ENCODE measurements at places on chromosomes 3 and 15.

GRCh38 chr3:139848660-139849059, 86.3 kb upstream of the CLSTN2 start:
- H3K4me3 ChIP-seq = no peak overlapping the region
- H3K4me1 ChIP-seq = no peaks in the 10 kb centered on the region
- no peaks in the 10 kb centered on the region for H3K36me3 ChIP-seq
- H3K27ac ChIP-seq = no peak overlapping the region

DNA sequence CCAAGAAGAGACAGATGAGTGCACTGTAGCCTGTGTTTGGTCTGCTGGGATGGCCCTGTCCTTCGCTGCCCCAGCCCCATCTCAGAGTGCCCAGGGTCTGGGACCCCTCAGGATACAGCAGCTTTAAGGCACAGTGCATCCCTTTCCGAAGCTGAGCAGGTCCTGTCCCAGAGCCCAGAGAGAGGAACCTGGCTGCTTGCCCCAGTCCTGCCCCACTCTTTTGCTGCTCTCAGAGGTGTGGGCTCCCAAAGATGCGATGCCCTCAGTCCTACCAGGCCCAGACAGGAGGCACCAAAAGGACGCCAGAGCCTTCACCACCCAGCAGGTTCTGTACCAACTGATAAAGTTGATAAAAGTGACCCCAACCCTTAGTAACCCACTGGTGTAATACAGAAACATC, 8.2 kb downstream of the PLCD1 start:
- DNase-seq = no peak
- H3K4me3 ChIP-seq = no peak overlapping the region
- peaks cover 11% of the 10 kb centered on the region for H3K4me1 ChIP-seq
- no peak overlapping the region for H3K27ac ChIP-seq
- no peaks in the 10 kb centered on the region for H3K27me3 ChIP-seq

- peak overlapping the region; percentile 31 for H3K27ac ChIP-seq
- peaks cover 3% of the 10 kb centered on the region for H3K4me1 ChIP-seq
- no peaks in the 10 kb centered on the region for H3K27me3 ChIP-seq
Measured at GRCh38 chr3:56135941-56136340, 332.3 kb downstream of the ERC2 start.

GRCh38 chr3:43917361-43917760, 226.6 kb downstream of the ABHD5 start:
- H3K27ac ChIP-seq = no peak overlapping the region
- no peak for DNase-seq
- H3K36me3 ChIP-seq = no peaks in the 10 kb centered on the region
- H3K4me3 ChIP-seq = no peak overlapping the region

- peak; percentile 32 for DNase-seq
- peaks cover 4% of the 10 kb centered on the region for H3K27me3 ChIP-seq
- H3K36me3 ChIP-seq = no peaks in the 10 kb centered on the region
- H3K27ac ChIP-seq = no peak overlapping the region
Measured at GRCh38 chr15:40941528-40942336, 11.5 kb upstream of the CHAC1 start.

GRCh38 chr3:63251499-63251898, 26.6 kb upstream of the SYNPR start:
- H3K27ac ChIP-seq = no peak overlapping the region
- no peaks in the 10 kb centered on the region for H3K27me3 ChIP-seq
- no peaks in the 10 kb centered on the region for H3K4me1 ChIP-seq
- H3K36me3 ChIP-seq = no peaks in the 10 kb centered on the region

DNA sequence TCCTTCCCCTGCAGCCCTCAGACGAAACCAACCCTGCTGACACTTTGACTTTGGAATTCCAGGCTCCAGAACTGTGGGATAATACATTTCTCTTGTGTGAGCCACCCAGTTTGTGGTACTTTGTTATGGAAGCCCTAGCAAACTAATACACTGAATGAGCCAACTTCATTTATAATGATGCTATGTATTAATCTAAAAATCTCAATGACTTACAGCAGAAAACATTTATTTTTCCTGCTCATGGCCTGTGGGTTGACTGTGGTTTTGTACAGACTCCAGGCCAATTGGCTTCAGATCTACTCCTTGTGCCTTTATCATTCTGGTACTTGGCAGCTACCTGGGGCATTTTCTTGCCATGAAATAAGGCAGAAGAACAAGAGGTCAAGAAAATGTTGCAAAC, 152.4 kb downstream of the EBLN2 start:
- DNase-seq = no peak
- no peaks in the 10 kb centered on the region for H3K4me1 ChIP-seq
- no peak overlapping the region for H3K27ac ChIP-seq
- H3K27me3 ChIP-seq = no peaks in the 10 kb centered on the region
- no peaks in the 10 kb centered on the region for H3K36me3 ChIP-seq
- H3K4me3 ChIP-seq = no peak overlapping the region

DNA sequence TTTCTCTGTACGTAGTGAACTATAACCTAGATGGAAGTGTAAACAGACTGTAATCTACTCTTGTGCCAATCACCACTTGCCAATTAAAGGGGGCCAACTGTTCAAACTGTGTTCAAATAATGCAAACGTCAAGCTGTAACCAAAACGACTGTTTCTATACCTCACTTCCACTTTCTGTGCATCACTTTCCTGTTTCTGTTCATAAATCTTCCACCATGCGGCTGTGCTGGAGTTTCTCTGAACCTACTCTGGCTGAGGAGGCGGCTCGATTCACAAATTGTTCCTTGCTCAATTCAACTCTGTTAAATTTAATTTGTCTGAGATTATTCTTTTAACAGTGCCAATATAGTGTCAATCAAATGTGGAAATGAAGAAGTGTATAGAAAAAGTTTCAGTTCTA, 206.7 kb upstream of the TBC1D5 start:
- H3K4me3 ChIP-seq = no peak overlapping the region
- no peaks in the 10 kb centered on the region for H3K36me3 ChIP-seq
- H3K27ac ChIP-seq = no peak overlapping the region
- no peaks in the 10 kb centered on the region for H3K4me1 ChIP-seq
- no peak for DNase-seq

DNA sequence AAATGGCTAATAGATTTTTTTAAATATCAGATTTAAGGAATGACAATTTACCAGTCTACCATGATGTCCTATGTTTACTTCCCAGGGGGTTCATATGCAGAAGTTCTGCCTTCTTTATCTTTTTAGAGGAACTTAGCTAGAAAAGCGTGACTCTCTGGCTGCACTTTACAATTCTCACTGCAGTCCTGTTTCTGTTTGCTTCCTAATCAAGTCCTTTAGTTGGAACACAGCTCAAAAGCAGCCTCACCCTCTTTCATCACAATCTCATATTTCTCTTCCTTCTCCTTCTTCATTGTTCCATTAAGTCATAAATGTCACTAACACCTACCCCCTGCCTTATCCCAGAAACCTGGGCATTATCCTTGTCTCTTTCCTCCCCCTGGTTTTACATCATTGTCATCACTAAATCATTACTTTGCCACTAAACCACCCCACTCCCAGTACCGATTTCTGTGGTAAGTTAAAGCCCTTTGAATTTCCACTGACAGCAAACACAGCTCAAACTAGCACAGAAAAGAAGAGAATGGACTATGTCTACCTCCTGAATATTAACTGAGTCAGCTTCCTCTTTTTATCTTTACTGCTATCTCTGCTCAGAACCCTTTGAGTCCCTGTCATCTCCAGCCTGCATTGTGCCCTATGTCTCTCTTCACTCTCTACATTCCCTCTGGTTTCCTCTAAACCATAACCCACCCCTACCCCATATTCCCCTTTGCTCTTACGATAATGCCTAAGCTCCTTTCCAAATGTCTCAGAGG, 13.8 kb upstream of the PPP4R2 start:
- no peaks in the 10 kb centered on the region for H3K4me1 ChIP-seq
- no peak overlapping the region for H3K4me3 ChIP-seq
- no peaks in the 10 kb centered on the region for H3K27me3 ChIP-seq

DNA sequence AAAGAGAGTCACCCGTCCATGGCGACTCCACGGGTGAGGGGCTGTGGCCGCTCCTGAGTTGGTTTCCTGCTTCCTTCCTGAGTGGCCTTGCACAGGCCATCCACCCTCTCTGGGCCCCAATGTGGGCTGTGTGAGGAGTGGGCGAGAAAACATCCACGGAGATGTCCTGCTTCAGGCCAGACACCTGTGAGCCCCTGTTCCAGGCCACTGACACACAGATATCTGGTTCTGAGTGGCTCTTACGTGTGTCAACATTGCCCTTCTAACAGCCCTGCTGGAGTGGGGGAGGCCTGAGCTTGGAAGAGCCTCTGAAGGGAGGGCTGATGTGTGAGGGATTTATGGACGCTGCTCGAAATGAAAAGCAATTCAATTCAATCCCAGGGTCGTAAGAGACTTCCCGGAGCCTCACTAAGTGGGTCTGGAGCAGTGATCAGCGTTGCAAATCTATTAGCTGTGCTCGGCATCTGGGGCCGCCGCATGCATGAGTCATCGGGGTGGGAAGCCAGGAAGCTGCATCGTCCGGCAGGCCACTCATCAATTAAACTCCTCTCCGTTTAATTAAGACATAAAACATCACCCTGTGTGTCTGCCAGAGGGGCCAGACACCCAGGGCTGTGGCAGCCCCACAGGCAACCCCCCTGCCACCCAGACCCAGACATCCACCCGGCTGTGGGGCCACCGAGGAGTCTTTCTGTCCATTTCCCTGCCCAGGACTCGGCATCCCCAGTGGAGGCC, 20.0 kb upstream of the PRR23E start:
- H3K27me3 ChIP-seq = no peaks in the 10 kb centered on the region
- H3K4me3 ChIP-seq = no peak overlapping the region
- no peaks in the 10 kb centered on the region for H3K36me3 ChIP-seq
- DNase-seq = no peak

DNA sequence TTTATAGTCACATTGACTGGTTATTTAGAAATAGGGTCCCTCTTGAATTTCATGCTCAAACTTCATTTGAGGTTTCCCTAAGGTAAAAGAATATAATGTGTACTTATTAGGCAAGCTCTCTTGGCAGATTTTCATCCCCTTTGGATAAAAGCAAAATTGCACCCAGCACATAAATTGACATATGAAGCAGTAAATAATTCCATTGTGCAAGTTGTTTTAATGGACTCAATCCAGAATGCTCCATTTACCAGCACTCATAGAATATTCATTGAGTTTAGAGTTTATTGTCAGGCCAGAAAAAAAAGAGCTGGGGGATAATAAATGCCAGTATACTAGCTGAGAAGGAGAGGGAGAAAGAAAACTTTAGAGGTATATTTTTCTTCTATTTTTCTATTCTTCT, 136.8 kb downstream of the TPRG1 start:
- H3K4me1 ChIP-seq = peaks cover 12% of the 10 kb centered on the region
- no peaks in the 10 kb centered on the region for H3K27me3 ChIP-seq
- no peak for DNase-seq
- H3K4me3 ChIP-seq = no peak overlapping the region

- peaks cover 3% of the 10 kb centered on the region for H3K36me3 ChIP-seq
- no peaks in the 10 kb centered on the region for H3K27me3 ChIP-seq
- H3K4me3 ChIP-seq = no peak overlapping the region
- no peak overlapping the region for H3K27ac ChIP-seq
Measured at GRCh38 chr3:123785602-123786001, 98.5 kb downstream of the MYLK start.
